Mesothelial cell of epicardium (in vitro differentiated cells): ENCODE measurements at places on chromosomes 3 and 15.
A peak's percentile ranks its signal among the peaks of the same experiment; 100 is the strongest.

DNA sequence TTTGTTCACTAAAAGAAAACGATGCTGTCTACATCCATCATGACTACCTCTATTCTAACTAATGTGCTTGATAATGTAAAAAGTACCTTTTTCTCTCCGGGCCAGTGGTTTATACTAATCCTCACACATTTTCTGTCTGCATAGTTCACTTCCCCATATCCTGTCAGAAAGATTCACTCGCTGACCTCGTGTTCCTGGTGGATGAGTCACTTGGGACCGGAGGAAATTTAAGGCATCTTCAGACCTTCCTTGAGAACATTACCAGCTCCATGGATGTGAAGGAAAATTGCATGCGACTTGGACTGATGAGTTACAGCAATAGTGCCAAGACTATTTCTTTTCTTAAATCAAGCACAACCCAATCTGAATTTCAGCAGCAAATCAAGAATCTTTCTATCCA lies 33.8 kb downstream of the COL6A5 start:
- no peak for DNase-seq
- H3K27me3 ChIP-seq = no peaks in the 10 kb centered on the region
- H3K4me1 ChIP-seq = peaks cover 17% of the 10 kb centered on the region
- no peaks in the 10 kb centered on the region for H3K36me3 ChIP-seq
- no peak overlapping the region for H3K4me3 ChIP-seq

DNA sequence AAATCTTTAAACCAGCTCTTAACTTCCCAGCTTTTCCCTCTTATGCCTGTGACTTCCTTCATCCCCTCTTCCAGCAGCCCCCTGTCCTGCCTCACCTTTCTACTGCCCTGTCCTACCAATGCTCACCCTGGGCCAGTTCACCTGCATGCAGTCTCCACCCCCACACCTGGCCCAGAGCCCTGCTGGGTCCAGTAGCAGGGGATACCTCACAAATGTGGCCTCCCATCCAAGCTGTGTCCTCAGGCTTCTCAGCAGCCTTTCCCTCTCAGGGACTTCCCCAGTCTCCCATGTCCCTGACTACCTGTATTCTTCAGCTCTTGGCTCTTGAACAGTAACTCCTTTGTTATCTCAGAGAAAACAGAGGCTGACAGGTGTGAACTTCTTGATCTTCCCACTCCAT lies 503.2 kb downstream of the MFSD1 start:
- no peaks in the 10 kb centered on the region for H3K36me3 ChIP-seq
- no peaks in the 10 kb centered on the region for H3K4me1 ChIP-seq
- H3K4me3 ChIP-seq = no peak overlapping the region
- H3K27ac ChIP-seq = no peak overlapping the region
- DNase-seq = no peak
- H3K27me3 ChIP-seq = peaks cover 40% of the 10 kb centered on the region

- H3K4me3 ChIP-seq = no peak overlapping the region
- H3K27ac ChIP-seq = no peak overlapping the region
- no peak for DNase-seq
- H3K4me1 ChIP-seq = no peaks in the 10 kb centered on the region
Measured at GRCh38 chr3:308597-309321, 112.2 kb downstream of the CHL1 start.

GRCh38 chr3:170220871-170221270 lies 1.4 kb upstream of the PRKCI start:
- no peak for DNase-seq
- H3K27me3 ChIP-seq = no peaks in the 10 kb centered on the region
- H3K4me3 ChIP-seq = no peak overlapping the region
- H3K4me1 ChIP-seq = peaks cover 26% of the 10 kb centered on the region

GRCh38 chr3:60291115-60291514 lies 960.1 kb downstream of the FHIT start:
- H3K4me1 ChIP-seq = peaks cover 13% of the 10 kb centered on the region
- H3K4me3 ChIP-seq = no peak overlapping the region
- H3K27ac ChIP-seq = no peak overlapping the region

DNA sequence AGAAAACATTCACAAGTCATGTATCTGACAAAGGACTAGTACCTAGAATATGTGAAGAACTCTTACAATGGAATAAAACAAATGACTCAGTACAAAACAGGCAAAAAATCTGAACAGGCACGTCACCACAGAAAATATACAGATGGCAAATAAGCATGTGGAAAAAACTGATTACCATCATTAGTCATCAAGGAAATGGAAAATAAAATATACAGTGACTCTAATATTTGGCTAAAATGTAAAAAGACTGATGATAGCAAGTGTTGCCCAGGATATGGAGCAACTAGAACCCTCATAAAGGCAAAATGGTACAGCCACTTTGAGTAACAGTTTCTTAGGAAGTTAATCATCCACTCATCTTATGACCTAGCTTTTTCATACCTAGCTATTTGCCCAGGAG lies 95.8 kb upstream of the ABHD17C start:
- peaks cover 2% of the 10 kb centered on the region for H3K4me1 ChIP-seq
- H3K27me3 ChIP-seq = peaks cover 4% of the 10 kb centered on the region
- H3K4me3 ChIP-seq = no peak overlapping the region
- no peak overlapping the region for H3K27ac ChIP-seq
- H3K36me3 ChIP-seq = no peaks in the 10 kb centered on the region
- DNase-seq = no peak

DNA sequence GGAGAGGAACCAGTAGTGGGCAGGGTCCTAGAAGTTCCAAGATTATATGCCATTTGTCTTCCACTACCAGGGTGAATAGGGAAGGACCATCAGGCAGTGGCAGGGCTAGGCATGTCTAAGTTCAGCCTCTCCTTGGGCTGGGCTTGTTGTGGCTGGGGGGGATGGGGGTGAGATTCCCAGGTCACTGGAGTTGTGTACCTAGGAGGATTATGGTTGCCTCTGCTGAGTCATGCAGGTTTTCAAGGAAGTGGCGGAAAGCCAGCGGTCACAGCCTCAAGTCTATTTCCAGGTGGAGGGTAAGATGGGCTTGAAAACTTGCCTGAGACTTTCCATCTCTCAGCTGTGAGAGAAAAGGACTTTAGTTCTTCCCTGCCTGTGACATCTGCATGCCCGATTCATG lies 1407.1 kb downstream of the SI start:
- H3K27ac ChIP-seq = no peak overlapping the region
- H3K4me3 ChIP-seq = no peak overlapping the region
- DNase-seq = no peak
- peaks cover 7% of the 10 kb centered on the region for H3K4me1 ChIP-seq
- no peaks in the 10 kb centered on the region for H3K36me3 ChIP-seq

DNA sequence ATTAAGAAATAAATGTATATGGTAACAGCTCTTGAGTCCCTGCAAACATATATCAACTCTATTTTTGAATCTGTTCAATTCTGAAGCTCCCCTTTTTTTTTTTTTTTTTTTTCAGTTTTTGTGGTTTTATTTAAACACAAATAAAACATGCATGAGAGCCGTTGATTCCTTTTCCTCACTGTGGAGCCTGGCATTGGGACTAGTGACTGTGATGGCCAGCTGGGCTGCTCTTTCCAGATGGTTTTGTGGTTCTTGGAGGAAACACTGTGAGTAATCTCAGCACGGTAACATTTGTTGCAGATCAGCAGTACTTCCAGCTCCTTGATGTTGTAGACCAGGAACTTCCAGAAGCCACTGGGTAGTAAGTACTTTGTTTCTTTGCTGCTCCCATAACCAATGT lies 15.9 kb downstream of the EMC7 start:
- H3K27me3 ChIP-seq = no peaks in the 10 kb centered on the region
- H3K4me3 ChIP-seq = no peak overlapping the region
- H3K27ac ChIP-seq = no peak overlapping the region
- H3K4me1 ChIP-seq = no peaks in the 10 kb centered on the region
- no peak for DNase-seq

DNA sequence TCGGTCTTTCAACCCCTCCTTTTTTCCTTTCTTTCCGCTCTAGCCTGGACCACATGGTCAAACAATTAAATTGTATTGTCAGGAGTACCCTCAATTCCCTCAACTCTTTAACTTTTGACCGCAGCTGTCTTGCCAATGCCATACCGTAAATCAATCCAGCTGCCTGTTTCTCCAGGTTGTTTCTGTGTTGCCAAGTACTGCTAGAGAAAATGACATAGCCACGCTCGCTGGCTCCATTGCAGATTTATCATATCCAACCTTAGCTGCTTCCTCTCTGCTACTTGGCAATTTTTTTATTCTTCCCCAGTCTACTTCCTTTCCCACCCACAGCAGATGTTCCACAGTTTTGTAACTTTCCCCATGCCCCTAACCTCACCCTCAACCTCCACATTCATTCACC lies 60.0 kb downstream of the ZNF385D start:
- H3K36me3 ChIP-seq = no peaks in the 10 kb centered on the region
- H3K27ac ChIP-seq = no peak overlapping the region
- H3K4me3 ChIP-seq = no peak overlapping the region
- H3K27me3 ChIP-seq = peaks cover 9% of the 10 kb centered on the region
- H3K4me1 ChIP-seq = no peaks in the 10 kb centered on the region
- DNase-seq = no peak

GRCh38 chr15:66124651-66125050 lies 128.9 kb downstream of the MEGF11 start:
- peaks cover 5% of the 10 kb centered on the region for H3K4me1 ChIP-seq
- H3K4me3 ChIP-seq = no peak overlapping the region
- no peak overlapping the region for H3K27ac ChIP-seq
- DNase-seq = no peak
- peaks cover 47% of the 10 kb centered on the region for H3K27me3 ChIP-seq

DNA sequence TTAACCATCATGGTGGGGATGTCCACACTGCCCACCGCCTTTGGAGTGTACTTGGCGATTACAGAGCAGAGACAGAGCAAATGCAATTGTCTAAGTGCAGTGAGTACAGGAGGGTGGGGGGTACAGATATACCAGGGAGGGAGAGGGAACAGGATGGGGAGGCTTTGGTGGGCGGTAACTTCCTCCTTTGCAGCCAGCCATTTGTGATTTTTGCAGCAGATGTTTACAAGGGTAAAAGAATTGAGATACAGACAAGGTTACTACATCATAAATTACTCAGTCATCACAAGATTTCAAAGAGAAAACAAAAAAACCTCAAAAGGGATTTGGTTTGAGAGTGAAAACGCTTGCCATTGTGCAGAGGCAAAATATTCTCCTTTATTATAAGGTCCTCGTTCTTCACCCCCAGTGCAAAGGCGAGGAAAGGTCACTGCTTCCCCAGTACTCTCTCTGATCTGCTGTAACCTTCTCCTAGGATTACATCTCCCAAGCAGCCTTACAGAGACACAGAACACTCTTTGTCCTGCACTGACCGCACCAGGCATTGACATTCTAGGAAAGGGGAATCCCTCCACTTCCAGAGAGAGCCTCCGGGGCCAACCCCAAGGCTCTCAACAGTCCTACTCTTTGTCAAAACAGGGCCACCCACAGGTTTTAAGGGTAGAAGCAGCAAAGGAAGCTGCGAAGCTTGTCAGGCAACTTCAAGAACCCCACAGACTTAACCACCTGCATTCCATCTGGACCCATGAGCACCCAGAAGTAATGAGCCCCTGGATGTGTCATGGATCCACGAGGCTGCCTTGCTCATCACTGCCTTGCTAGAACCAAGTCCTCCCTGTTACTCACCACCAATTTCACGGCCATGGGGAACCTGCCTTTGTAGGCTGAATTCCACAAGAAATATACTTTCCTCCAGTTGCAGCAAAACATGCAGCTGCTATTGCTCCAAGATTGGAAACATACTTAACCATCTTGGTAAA lies 117.3 kb downstream of the ADAMTS17 start:
- no peaks in the 10 kb centered on the region for H3K27me3 ChIP-seq
- H3K4me1 ChIP-seq = peaks cover 9% of the 10 kb centered on the region
- DNase-seq = no peak
- H3K27ac ChIP-seq = peak overlapping the region; percentile 23

GRCh38 chr3:136931606-136932005 lies 26.2 kb upstream of the IL20RB start:
- H3K27me3 ChIP-seq = no peaks in the 10 kb centered on the region
- H3K27ac ChIP-seq = no peak overlapping the region
- H3K36me3 ChIP-seq = peaks cover 29% of the 10 kb centered on the region
- DNase-seq = no peak
- H3K4me1 ChIP-seq = peaks cover 9% of the 10 kb centered on the region

GRCh38 chr15:69009341-69009740 lies 5.2 kb upstream of the NOX5 start:
- no peaks in the 10 kb centered on the region for H3K4me1 ChIP-seq
- DNase-seq = no peak
- H3K36me3 ChIP-seq = peaks cover 6% of the 10 kb centered on the region
- no peak overlapping the region for H3K4me3 ChIP-seq
- H3K27ac ChIP-seq = no peak overlapping the region

GRCh38 chr3:185328324-185329004 lies 34.5 kb upstream of the MAP3K13 start:
- peak overlapping the region; percentile 86 for H3K27ac ChIP-seq
- no peak for DNase-seq
- H3K36me3 ChIP-seq = peaks cover 5% of the 10 kb centered on the region
- H3K27me3 ChIP-seq = no peaks in the 10 kb centered on the region
- H3K4me3 ChIP-seq = peak overlapping the region; percentile 15

GRCh38 chr3:197151580-197151979 lies 122.0 kb upstream of the MELTF start:
- peaks cover 38% of the 10 kb centered on the region for H3K36me3 ChIP-seq
- peaks cover 11% of the 10 kb centered on the region for H3K4me1 ChIP-seq
- H3K27me3 ChIP-seq = no peaks in the 10 kb centered on the region
- no peak overlapping the region for H3K4me3 ChIP-seq

- H3K27me3 ChIP-seq = peaks cover 38% of the 10 kb centered on the region
- peaks cover 9% of the 10 kb centered on the region for H3K4me1 ChIP-seq
- H3K27ac ChIP-seq = no peak overlapping the region
- no peaks in the 10 kb centered on the region for H3K36me3 ChIP-seq
- no peak for DNase-seq
Measured at GRCh38 chr15:39914977-39915376, 5.1 kb downstream of the GPR176 start.

DNA sequence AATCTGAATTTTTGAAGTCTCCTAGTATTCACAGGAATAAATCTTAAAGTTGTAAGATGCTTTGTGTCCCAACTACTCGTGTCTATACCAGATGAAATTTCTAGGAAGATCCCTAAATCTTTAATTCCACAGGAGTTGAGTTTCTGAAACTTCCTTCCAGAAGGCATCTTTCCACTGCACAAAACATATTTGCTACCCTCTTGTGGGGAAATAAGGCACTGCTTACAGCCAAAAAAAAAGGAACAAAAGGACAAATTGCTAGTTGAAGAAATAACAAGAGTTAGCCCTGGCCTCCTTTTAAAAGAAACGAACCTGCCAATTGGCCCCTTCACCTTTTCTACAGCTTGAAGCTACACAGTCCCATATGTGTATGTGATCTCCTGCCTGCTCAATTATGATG lies 54.0 kb downstream of the TAFA4 start:
- no peaks in the 10 kb centered on the region for H3K36me3 ChIP-seq
- peaks cover 17% of the 10 kb centered on the region for H3K27me3 ChIP-seq
- H3K4me3 ChIP-seq = no peak overlapping the region
- H3K4me1 ChIP-seq = peaks cover 6% of the 10 kb centered on the region
- no peak overlapping the region for H3K27ac ChIP-seq
- DNase-seq = no peak
